EH (cell line): ENCODE measurements at places on chromosomes 4 and X.

- DNase-seq, result no peak
Observed at GRCh38 chr4:173590697-173591096, 60.7 kb upstream of the HAND2 start.

DNA sequence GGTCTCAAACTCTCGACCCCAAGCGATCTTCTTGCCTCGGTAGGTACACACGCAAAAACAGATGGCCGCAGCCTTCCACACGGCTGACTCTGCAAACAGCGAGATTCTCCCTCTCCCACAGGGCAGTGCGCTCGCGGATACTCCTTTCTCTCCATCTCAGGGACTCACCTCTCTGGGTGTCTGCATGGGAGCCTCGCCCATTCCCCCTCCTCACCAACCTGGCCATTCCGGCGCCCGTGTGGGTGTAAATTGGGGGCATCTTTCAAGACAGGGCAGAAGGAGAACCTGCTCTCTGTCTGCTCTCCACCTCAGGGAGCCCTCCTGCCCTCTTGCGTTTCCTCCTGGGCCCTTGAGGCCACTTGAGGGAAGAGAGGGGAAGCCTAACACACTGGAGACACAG is 4.4 kb downstream of the CTAG2 start:
- no peak for DNase-seq

- no peak for DNase-seq
Observed at GRCh38 chr4:68344785-68345184, 5.1 kb downstream of the YTHDC1 start.

DNA sequence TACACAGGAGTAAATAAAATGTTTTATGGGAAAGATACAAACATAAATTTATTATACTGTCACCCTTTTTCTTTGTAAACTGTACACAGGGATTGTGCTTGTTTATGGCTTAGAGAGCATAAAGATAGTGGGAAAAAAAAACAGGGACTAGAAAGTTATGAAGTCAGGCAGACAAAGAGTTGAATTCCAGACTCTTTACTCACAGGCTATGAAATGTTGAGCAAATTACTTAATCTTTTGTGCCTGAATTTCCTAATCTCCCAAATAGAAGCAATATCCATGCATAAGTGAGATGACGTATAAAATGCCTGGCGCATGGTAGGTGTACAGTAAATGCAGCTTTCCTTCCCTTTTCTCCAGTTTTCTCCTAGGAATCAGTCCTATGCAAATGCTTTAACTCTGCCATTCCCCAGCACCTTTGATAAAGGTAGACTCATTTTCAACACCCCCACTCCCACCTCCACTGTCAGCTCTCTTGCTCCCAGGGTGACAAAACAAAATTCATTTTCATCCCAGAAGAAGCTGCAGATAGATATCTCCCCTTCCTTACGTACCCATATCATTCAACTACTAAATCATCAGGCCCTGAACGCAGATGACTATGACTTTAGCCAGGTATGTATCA is 44.5 kb upstream of the BTC start:
- peak; percentile 27 for DNase-seq

- peak; percentile 31 for DNase-seq
Observed at GRCh38 chrX:103562801-103563200, 22.5 kb upstream of the TCEAL4 start.

- DNase-seq, result no peak
Observed at GRCh38 chrX:107669261-107669660, 41.0 kb downstream of the PRPS1 start.

GRCh38 chr4:168933423-168933822 is 76.6 kb downstream of the CBR4 start:
- DNase-seq, result no peak

DNA sequence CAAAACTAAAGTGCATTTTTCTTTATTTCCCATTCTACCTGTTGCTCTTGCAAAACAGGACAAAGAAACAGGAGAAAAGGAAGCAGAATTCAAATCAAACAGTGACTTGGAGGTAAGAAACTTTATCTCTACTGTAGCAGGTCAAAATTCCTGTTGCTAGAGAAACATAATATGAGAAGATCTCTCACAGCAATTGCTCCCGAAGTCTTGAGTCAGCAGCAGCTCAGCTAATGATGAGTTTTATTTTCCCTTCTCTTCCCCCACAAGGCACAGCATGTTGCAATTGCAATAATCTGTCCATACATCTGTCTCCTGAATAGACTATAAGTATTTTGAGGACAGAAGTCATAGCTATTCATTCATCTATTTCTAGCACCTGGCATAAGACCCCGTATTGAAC is 112.7 kb downstream of the CLNK start:
- DNase-seq, result no peak
